Hippocampal formation (tissue), 2 donors: ENCODE measurements at places on chromosomes 3 and 15.

GRCh38 chr3:109081746-109082510 is 36.0 kb downstream of the MORC1 start:
- no peak for DNase-seq

DNA sequence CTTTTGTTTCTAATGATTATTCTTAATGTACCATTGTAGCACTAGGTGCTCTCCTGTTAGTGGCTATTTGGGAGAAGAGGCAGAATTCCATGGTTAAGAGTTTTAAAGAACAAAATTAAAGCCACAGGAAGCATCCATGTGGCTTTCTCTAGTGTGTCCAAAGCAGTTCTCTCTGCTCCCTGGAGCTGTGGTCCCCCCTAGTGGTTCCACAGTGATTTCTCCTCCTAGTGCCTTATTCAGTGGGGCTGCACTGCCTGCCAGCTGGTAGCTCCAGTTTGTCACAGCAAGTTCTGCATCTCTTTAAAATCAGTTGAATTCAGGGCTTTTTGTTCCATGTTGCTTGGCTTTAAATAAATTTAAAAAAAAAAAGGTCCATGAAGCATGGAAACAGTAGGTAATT is 39.6 kb upstream of the FAM98B start:
- DNase-seq, result peak; percentile 70

- no peak for DNase-seq
These were observed 283.4 kb upstream of the ATP11B start for GRCh38 chr3:182509844-182510460.

GRCh38 chr3:125300416-125300815 is 74.7 kb downstream of the ZNF148 start:
- no peak for DNase-seq

DNA sequence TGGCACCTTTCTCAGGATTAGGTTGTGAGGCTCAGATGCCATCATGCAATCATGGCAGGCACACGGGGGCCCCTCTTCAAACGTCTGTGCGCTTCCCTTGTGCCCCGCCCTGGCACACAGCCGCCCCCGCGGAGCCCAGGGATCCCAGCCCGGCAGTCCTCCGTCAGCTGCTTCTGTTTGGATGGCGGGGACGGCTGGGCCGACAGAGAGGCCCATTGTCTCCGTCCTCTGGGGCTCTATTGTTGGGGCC is 849 bp upstream of the HDAC11 start:
- peak; percentile 92 for DNase-seq

- no peak for DNase-seq
These were observed 221.2 kb downstream of the NR2F2 start for GRCh38 chr15:96551722-96552121.

GRCh38 chr3:103906304-103906703 is 1460.4 kb upstream of the ALCAM start:
- DNase-seq, result no peak

- no peak for DNase-seq
These were observed 166.2 kb downstream of the CHL1 start for GRCh38 chr3:362681-363338.

DNA sequence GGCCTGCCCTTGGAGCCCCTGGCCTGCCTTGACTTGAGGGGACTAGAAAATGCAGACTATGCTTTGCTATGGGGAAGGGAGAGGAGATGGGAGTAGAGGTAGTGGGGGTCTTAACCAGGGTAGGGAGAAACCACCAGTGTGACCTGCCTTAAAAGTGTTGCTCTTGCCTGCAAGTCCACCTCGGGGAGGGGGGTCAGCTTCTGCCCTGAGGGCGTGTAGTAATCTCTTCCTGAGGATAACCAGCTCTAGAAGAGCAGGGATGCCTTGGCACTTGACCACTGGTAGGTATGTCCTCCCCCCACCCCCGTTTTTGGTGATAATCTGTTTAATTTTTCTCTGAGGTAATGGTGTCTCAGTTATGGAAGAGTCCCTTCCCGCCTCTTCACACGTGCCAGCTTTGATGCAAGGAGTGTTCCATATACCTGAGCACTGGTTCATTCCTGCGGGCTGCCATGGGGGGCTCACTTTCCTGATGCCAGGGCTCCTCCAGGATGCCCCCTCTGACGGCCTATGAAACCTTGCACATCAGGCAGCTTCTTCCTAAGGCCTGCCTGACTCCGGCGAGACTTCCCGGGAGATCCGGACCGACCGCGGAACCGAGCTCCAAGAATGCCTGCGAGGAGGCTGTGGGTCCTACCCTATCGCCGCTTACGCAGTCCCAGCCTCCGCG is 780 bp upstream of the P4HTM start:
- no peak for DNase-seq
